ENCODE measurements at places on chromosomes 16 and 17.

GRCh38 chr16:23535901-23536300 is 21.2 kb downstream of the EARS2 start:
- DNase-seq: no peak

DNA sequence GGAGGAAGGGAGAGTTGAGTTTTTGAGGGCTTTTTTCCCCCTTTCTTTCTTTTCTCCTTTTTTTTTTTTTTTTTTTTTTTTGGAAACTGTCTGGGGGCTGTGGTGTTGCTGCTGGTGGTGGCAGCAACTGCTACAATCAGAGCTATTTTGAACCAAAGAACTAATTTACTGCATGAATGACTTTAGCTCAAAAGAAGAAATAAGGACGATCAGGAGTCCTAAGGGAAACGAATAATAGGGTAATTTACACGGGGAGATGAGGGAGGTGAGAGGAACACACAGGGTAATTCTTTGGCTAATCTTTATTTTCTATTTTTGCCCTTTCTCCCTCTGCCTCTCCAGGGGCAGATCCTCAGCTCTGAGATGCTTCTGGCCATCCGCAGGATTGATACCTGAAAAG is 119.8 kb downstream of the TMEM132E start:
- no peak for DNase-seq

DNA sequence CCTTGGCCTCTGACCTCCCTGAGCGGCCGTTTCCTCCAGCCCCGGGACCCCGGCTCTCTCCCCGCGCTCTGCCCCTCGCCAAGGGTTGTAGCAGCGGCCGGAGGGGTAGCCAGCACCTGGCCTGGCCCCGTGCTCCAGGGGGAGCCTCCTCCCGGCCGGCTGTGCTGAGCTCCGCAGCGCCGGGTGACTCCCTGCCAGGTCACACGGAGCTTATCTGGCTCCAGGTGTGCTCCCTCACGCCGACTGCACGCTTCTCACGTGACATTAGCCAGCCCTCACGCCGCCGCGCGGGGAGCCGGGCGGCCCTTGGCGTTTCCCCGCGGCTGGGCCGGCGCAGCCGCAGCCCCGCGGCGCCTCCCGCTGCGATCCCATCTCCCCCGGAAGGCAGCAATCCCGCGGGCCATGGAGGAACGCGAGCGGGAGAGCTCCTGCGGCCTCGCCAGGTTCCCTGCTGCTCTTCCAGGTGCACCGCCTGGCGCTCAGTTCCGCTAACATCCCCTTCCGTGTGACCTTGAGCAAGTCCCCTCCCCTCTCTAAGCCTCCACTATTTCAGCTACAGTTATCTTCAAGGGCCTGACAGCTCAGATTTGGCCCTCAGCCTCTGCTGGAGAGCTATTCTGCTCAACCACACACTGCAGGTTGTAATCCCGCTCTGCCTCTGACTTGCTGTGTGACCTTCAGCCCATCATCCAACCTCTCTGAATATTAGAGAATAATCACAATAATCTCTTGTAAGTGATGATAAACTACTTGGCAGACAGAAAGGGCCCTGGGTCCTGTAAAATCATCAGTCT is 3.4 kb downstream of the MYO18A start:
- no peak for DNase-seq

GRCh38 chr16:2774161-2774891 is 2.8 kb downstream of the ELOB start:
- no peak for DNase-seq

GRCh38 chr17:81121841-81122733 is 43.2 kb upstream of the PVALEF start:
- no peak for DNase-seq

GRCh38 chr17:47621293-47622179 is 28.2 kb upstream of the KPNB1 start:
- DNase-seq: no peak

DNA sequence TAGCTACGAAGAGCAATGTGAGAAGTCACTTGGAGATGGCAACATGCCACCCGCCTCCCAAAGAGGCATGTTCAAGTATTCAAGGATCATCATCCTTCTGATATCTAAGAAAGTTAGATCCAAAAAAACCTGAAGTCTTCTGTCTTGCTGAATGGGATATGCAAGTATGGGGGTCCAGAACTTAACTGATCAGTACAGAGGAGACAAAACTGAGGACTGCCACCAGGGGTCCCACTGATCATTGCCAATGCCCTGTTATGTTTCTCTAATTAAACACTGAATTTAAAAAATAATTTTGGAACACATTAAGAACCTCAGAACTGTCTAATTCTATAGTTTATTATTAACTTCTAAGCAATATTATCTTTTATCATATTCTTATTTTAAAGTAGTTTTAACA is 99.7 kb downstream of the CDH8 start:
- DNase-seq: no peak

DNA sequence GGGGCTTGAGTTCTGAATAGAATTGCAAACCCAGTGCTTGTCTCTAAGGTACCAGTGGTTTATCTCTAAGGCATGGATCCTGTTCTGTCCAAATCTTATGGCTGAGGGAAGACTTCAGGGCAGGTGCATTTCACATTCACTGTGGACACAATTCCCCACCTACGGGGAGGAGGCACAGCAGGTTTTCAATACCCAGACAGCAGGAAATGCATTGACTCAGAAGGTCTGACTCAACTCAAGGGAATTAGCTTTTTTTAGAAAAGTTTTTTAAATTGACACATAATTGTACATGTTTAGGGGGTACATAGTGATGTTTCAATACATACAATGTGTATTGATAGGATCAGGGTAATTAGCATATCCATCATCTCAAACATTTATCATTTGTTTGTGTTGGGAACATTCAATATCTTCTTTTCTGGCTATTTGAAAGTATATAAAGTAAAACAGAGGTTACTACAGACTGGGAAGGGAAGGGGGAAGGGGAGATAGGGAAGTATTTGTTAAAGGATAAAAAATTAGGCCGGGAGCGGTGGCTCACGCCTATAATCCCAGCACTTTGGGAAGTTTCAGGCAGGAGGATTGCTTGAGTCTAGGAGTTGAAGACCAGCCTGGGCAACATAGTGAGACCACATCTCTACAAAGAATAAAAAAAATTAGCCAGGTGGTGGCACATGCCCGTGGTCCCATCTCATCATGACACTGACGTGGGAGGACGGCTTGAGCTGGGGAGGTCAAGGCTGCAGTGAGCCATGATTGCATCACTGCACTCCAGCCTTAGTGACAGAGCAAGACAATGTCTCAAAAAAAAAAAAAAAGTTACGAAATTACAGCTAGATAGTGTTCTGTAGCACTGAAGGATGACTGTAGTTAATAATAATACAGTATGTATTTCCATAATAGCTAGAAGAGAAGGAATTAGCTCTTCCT is 54.9 kb downstream of the RGS9 start:
- no peak for DNase-seq

DNA sequence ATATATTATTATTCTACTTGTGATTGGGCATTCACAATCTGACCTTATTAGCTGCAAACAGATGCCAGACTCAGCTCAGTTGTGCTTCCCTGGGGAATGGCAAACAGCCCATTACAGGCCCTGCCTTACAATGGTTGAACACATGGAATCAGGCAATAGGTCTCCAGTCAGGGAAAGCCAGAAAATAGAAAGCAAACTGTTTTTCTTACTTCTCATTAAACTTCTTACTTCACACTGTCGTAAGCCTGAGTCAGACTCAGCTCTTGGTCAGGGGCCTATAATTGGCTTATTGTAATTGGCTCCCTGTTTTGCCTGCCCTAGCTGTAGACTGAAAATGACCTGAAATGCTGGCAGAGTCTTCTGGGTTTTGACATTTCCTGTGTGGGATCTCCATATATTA is 77.0 kb upstream of the CA10 start:
- no peak for DNase-seq

DNA sequence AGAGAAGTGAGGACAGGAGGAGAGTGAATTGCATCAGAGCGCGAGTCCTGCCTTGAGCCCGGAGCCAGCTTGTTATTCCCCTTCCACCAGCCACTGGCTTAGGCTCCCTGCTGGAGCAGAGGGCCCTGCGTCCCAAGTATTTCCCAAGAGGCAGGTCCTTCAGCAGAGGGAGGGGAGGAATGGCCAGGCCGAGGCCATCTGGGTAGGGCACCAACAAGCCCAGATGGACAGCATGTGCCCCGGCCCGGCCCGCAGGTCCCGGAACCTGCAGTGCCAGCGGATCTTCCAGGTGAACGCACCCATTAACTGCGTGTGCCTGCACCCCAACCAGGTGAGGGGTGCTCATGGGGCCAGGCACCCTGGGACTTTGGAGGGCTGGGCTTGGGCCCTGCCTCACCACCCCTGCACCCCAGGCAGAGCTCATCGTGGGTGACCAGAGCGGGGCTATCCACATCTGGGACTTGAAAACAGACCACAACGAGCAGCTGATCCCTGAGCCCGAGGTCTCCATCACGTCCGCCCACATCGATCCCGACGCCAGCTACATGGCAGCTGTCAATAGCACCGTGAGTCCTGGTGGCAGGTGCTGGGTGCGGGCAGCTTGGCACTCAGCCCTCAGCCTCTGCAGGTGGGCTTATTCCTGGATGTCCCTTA is 1.7 kb downstream of the MLST8 start:
- DNase-seq: no peak

- DNase-seq: no peak
Measured at GRCh38 chr16:47565454-47565853, 104.3 kb downstream of the PHKB start.

DNA sequence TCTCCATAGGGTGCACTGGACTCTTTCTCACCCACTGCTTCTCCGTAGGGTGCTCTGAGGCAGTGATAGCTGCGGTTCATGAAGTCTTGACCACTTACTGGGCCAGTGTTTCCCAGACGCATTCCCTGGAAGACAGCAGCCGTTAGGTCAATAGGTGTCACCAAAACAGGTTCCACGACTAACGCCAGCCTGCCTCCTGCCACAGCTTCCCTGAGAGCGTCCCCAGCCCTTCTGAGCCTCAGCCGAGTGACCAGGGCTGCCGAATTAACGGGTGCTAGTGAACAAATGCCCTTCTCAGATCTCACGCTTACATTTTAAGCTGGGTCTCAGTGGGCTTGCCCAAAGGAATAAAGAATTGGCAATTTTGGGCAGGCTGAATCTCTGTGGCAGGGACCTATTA is 188.7 kb upstream of the TNRC6C start:
- no peak for DNase-seq
